AG10803 (cell line): ENCODE measurements at places on chromosomes 4 and X.

DNA sequence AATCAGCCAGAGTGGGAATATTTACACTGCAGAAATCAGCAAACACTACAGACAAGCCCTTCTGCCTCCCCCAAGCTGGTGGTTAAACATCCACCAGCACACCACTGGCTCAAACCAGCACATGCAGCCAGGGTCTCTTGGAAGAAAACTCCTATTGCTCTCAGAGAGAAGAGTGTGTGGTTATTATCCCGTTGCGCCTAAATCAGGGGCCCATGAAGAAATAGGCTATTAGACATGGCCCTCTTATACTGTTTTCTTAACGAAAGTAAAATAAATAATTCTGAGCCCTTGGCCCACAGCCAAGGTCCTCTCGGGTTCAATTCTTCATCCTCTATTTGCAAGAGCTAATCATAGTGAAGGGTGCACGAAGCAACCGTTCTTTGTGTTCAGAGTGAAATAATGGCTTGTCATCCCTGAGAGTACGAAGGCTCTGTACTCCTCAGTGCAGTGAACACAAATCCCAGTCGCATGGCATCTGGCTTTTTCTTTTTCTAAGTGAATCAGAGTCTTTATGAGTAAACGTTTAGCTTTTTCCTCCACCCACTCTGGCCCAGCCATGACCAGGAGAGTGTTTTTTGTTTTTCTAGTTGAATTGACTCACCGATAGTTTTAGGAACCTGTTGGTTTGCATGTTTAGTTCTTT is 33.4 kb upstream of the RBM47 start:
- DNase-seq: peak; percentile 48

DNA sequence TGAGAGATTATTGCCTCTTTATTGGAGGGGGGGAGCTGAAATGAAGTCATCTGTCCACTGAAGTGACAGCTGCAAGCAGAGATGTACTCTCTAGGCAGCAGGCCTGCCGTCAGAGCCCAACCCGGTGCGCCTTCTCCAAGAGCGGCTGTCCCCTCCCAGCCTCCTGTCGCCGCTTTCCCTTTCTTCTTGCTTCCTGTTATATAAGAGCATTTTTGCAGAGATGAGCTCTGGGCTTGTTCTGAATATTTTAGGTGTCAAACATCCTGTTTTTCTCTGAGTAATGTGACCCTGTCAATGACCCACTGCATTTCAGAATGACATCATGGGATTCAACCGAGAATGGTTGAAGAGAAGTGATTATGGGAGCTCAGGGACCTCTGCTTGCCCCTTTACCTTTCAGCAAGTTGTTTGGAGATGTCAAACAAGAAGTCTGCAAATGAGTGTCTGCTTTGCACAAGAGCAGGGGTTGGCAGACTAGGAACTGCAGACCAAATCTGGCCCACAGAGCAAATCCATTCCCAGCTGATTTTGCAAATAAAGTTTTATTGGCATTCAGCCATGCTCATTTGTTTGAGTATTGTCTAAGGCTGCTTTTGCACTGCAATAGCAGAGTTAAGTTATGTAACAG is 79.9 kb downstream of the SLC9A6 start:
- peak; percentile 47 for DNase-seq

DNA sequence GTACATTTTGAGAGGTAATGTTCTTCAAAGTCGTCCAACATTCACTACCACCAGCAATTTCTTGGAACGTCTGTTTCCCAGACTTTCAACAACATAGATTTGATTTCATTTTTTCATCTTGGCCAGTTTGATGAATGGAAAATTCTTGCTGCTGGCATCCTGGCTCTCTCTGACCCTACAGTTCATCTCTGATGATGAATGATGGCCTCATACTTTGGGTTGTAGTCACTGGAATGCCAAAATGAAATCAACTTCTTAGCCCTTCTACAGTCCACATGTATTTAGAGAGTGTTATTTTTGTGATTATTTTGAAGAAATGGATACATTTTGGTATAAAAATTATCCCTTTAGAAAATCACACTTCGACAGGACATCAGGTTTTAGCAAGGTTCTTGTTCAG is 8.8 kb downstream of the CHST7 start:
- peak; percentile 78 for DNase-seq

DNA sequence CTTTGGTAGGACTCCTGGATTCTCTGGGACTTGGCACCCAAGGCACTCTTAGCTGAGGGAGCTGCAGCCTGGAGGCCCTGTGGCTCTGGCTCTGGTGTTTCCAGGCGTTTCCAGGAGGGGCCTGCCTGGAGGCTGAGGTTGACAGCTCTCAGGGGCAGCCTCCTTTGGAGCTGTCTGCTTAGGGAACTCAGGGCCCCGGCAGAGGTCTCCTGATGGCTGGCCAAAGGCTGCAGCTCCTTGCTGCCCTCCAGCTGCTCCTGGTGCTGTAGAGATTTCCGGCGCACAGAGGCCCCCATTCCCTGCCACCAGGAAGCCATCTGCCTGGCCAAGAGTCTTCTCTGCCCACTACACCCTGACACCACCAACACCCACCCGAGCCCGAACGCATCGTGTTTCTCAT is 25.3 kb upstream of the ARHGEF38 start:
- DNase-seq: no peak

GRCh38 chr4:79241846-79242245 is 84.0 kb downstream of the NAA11 start:
- DNase-seq: peak; percentile 18

DNA sequence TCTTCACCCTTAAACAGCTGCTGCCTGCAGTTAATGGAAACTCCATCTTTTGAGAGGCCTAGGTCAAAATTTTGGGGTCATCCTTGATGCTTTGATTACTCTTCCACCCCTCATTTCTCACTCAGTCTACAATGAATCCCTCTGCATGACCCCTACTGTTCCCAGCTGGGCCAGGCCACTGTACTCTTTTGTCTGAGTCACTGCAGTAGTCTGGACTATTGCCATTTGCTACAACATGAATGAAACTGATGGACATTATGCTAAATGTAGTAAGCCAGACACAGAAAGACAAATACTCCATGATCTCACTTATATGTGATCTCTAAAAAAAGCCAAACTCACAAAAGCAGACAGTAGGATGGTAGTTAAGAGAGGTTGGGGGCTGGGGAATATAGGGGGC is 28.3 kb downstream of the STK32B start:
- DNase-seq: peak; percentile 8

GRCh38 chr4:94304365-94304971 is 38.2 kb downstream of the HPGDS start:
- peak; percentile 19 for DNase-seq
